SJCRH30 (cell line): ENCODE measurements at places on chromosomes 1 and 21.

- no peak for DNase-seq
These were observed 515.0 kb downstream of the COL11A1 start for GRCh38 chr1:102593276-102593675.

- DNase-seq: peak; percentile 19
These were observed 94.4 kb downstream of the MIS18A start for GRCh38 chr21:32184485-32184884.

GRCh38 chr1:43839056-43839455 lies 94.5 kb upstream of the ARTN start:
- no peak for DNase-seq

DNA sequence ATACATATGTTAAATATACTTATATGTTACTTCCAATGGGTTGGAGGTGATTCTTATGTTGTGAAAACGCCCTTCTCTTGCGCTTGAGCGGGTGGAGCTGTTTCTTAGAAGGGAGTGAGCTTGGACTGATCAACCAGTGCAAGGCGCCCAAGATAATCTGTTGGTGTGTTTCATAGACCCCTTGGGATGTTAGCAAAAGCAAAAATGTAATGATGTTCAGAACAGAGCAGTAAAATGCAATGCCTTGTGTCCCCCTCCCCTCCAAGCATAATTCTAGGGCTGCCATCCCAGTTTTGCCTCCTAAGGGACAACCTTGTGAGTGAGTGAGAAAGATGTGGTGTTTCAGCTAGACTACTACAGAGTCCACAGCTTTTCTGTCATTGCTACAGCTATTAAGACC lies 6.2 kb upstream of the CD34 start:
- no peak for DNase-seq

- no peak for DNase-seq
These were observed 218.8 kb downstream of the NTNG1 start for GRCh38 chr1:107359472-107360241.

DNA sequence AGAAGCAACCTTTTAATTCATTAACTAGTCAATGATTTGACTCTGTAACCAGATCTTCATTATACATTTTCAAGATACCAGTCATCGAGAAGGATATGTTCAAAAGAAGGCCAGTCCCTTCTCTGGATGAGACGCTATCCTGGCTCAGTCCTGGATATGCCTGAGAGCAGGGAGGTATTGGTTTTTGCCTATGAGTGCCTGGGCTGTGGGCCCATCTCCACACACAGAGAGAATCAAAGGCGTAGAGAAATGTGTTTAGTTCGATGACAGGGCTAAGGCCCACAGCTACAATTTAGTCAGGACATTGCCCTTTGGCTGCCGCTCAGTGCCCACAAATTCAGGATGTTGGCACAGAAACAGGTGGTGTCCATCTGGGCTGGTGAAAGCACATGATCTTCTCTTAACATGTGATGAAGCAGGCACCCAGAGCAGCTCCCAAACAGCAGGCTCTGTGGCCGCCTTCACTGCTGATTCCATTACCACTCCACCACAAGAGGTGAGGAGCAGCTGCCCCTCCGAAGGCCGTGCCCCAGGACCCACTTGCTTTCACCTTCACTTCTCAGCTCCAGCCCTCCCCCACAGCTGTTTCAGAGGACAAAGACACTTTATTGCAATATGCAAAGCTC lies 24.7 kb downstream of the ACKR1 start:
- no peak for DNase-seq

DNA sequence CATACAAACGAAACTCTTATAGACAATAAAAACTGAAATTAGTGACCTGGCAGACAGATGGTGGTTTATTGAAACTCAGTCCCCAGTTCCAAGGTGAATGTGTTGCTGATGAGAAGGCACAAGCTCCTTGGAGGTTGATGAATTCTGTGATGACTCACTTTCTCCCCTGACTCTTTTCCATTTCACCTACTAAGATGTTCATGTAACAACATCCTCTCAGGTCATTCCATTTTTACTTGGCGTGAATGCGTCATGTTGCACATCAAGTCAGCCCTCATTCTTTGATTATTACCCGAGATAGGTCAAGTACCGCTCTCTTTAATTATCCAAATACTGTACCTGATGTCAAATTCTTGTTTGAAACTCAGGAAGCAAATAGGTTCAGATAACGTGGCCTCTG lies 10.1 kb upstream of the IL10RB start:
- DNase-seq: no peak

DNA sequence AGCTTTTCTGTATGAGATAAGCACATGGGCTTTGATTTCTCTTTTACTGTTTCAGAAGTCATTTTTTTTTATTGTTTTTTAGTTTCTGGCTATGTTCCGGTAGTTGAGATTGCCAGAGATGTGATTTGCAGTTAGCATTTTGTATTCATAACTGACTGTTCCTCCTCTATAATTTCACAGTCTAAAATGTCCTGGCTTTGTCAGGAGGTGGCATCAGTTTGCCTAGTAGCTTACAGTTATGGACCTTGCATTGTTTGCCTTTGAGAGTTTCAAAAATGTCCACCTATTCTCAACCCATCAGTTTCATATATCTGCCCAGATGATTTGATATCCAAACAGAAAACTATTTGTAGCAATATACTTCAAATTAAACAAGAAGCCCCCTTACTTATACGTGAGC lies 39.5 kb upstream of the ST6GALNAC3 start:
- DNase-seq: no peak

DNA sequence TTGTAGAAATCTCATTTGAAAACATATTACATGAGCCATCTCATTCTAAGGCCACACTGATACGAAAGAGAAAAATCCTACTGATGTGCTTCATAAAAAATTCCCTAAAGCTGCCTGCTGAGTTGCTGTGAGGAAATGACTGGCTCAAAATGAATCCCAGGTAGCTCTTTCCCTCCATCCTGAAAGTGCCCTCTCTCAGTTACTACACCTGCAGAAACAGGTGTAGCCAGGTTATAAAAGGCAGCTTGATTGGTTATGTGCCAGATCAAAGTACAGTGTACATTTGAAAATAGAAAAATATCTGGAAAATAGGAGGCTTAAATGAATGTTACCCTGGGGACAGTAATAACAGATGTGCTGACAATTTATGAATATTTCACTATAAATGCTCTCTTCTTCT lies 833.4 kb upstream of the ADGRL4 start:
- DNase-seq: no peak

- DNase-seq: no peak
These were observed 359.3 kb downstream of the PDE4B start for GRCh38 chr1:66152034-66152433.

- DNase-seq: no peak
These were observed 7.5 kb upstream of the PRDX6 start for GRCh38 chr1:173469656-173470055.

GRCh38 chr1:29785137-29785527 lies 548.8 kb downstream of the PTPRU start:
- no peak for DNase-seq

- DNase-seq: no peak
These were observed 35.4 kb downstream of the CRB1 start for GRCh38 chr1:197303463-197303862.

DNA sequence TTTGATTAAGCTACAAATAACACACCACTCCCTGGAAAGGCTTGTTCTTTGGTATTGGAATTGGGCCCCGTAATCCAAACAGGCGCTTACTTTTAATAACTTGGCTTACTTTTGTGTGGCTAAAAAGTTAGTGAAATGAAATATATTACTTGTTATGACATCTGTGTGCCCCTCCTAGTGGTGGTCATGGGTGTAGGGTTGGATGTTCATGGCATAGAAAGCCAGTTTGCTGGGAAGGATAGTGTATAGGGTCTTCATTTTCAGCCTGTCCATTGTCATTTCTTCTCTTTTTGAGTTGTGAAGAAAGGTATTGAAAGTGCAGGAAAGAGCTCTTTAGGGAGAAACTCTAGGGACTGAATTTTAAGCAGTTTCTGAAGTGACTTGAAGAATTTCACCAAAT lies 5.9 kb downstream of the CDC14A start:
- peak; percentile 15 for DNase-seq

- DNase-seq: no peak
These were observed 257.8 kb downstream of the OMA1 start for GRCh38 chr1:58288624-58289142.

DNA sequence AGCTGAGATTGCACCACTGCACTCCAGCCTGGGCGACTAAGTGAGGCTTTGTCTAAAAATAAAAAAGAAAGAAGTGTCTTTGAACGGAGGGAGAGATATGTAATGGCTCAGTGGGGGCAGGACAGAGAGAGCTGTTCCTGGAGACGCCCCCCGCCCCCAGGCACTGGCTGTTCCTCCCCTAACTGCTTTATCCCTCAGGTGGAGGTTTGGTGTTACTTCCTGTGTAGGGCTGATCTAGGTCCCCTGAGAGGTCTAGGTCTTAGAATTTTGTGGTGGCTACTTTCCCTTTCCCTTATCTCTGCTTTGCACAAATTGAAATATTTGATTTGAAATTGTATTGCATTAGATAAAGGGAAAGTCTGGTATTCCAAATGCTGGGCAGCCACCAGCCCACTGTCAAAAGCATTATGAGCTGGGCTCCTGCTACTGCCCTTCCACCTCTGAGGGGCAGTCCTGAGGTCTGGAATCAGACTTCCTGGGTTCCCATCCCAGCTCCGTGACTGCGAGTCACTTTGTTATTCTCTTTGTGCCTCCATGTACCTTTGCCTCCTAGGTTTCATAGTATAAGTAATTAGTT lies 134.8 kb upstream of the KIF26B start:
- no peak for DNase-seq

DNA sequence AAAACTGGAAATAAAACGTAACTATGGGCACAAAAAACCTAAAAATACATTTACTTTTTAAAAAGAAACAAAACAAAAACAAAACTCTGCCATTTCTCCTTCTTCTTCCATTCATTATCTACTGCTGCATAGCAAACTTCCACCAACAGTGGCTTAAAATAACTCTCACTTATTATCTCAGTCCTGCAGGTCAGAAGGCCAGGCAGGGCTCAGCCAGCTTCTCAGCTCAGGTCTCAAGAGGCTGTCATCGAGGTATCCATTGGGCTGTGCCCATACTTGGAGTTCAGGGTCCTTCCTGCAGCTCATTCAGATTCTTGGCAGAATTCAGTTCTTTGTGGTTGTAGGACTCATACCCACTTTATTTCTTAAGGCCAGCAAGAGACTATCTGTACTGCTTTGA lies 352.7 kb upstream of the PLD5 start:
- no peak for DNase-seq

DNA sequence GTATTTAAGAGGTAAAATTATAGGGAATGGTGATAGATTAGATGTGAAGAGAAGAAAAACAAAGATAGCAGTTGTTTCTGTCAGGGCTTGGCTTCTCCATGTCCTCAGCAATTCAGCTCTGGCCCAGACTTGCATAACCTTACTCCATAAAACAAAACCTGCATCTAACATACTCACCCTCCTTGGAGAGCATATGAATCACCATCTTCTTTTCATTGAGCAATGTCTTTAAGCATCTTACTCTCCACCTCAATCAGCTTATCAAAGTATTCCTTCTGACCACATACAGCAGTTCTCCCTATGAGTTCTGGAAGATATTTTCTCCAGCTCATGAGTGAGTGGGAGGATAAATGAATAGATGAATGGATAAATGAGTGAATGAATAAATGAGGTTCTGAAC lies 49.0 kb downstream of the RAB3B start:
- no peak for DNase-seq

- no peak for DNase-seq
These were observed 17.0 kb downstream of the TRAF5 start for GRCh38 chr1:211343607-211344006.

GRCh38 chr1:11434501-11434900 lies 44.5 kb upstream of the DISP3 start:
- DNase-seq: no peak

DNA sequence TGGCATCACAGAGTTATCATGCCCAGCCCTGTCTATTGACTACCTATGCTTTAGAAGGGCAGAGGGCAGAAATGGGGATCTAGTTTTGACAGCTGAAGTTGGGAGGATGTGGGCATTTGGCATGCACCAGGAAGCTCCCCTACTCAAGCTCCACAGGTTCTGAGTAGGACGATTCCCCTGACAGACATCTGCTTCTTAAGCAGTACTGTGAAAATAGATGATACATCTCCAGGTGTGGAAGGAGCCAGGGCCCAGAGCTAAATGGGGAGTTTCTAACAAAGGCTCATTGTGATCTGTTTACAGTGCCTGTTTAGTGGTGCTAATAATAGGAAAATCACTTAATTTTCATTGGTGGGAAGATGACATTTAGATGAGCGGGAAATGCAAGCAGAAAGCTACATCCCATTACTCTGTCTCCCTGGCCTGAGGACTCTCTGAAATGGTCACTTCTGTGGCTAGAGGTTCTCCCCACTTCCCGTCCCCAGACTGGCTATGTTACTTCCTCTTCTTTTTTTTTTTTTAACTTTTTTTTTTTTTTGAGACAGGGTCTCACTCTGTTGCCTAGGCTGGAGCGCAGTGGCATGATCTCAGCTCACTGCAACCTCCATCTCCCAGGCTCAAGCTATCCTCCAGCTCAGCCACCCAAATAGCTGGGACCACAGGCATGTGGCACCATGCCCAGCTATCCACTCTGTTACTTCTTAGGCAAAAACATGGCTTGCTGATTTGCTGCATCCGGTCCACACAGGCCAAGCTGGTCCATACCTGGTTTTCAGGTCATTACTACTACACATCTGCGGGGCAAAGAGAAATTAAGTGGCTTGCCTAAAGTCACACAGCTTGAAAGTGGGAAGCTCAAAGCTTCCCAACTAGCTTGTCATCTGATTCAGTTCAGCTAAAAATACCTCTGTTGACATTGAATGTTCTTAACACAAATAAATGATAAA lies 23.2 kb upstream of the CNIH3 start:
- peak; percentile 89 for DNase-seq

- DNase-seq: no peak
These were observed 88.0 kb downstream of the SPSB1 start for GRCh38 chr1:9380711-9381110.

GRCh38 chr21:34974162-34974981 lies 74.7 kb downstream of the RUNX1 start:
- DNase-seq: no peak

- no peak for DNase-seq
These were observed 76.6 kb upstream of the SAMD13 start for GRCh38 chr1:84224905-84225304.

DNA sequence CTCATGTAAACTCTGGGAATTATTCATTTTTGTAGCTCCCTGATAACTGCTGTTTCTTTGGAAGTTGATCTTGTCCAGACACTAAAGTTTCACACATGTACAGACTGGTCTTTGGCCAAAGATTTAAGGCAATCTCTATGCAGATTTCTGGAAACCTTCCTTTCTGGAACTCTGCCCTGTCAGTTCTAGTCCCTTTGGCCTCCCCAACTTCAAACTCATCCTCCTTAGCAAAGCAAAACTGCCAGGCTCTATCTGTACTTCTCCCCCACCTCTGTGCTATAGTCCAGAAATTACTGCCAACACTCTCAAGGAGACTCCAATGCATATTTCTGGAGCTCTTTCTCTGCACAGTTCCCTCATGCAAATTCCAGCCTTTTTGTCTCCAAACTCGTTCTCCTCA lies 36.5 kb downstream of the C1orf198 start:
- DNase-seq: no peak

DNA sequence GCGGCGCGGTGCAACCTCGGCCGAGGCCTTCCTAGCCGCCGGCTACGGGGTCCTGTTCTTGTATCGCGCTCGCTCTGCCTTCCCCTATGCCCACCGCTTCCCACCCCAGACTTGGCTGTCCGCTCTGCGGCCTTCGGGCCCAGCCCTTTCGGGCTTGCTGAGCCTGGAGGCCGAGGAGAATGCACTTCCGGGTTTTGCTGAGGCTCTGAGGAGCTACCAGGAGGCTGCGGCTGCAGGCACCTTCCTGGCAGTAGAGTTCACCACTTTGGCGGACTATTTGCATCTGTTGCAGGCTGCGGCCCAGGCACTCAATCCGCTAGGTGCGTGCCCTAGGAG lies 379 bp downstream of the PPCS start:
- peak; percentile 63 for DNase-seq
